ENCODE measurements at places on chromosomes 2 and 18. TPM values are rescaled to one million over a fixed set of nuclear protein-coding genes. Genes with fewer than 3 reads are reported as not detected.

DNA sequence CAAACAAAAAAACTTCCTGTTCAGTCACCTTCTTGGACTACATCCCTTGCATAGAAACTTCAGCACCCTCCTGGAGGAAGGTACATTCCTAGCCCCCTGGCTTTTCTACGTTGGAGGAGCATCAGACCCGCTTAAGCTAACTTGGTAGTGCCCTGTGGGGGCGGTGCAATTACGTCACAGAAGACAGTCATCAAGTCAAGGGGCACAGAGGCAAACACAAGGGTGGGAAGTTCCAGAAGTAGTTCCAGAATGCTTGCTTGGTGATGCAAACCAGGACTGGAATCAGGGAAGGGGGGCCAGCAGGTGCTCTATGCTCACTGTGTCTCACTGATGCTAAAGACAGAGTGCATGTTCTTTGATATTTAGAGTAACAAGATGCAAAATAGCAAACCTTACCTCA, 15.2 kb upstream of the AGFG1 start:
- H3K4me3 ChIP-seq: no peak overlapping the region
- no peak for DNase-seq
- H3K27me3 ChIP-seq: no peaks in the 10 kb centered on the region
- peaks cover under 1% of the 10 kb centered on the region for H3K4me1 ChIP-seq
- no peaks in the 10 kb centered on the region for H3K36me3 ChIP-seq

DNA sequence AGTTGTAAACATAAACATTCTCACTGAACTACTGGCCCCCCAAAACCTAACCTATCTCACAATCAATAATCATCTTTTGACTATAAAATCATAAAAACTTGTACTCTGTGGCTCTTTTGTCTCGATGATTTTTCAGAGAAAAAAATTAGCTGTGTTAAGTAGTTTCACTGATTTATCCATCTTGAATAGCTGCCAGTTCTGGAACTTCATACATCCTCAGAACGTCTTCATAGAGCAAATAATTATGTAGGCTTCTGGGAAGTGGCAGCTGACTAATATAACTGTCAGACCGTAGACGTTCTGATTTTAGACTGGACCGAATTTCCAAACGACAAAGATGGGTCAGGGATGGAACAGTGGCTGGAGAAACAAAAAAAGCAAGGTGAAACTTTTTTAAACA, 97.3 kb upstream of the CHAC2 start:
- no peak for DNase-seq
- H3K36me3 ChIP-seq: no peaks in the 10 kb centered on the region
- no peaks in the 10 kb centered on the region for H3K4me1 ChIP-seq
- no peaks in the 10 kb centered on the region for H3K27me3 ChIP-seq
- H3K27ac ChIP-seq: no peak overlapping the region

The DLX2 gene
- not detected for total RNA-seq

GRCh38 chr2:33230842-33231241, 245.6 kb upstream of the RASGRP3 start:
- H3K4me1 ChIP-seq: no peaks in the 10 kb centered on the region
- no peaks in the 10 kb centered on the region for H3K27me3 ChIP-seq
- H3K27ac ChIP-seq: no peak overlapping the region
- DNase-seq: no peak
- H3K4me3 ChIP-seq: no peak overlapping the region

The LYPD6 gene
- total RNA-seq: 1.6 TPM

- no peaks in the 10 kb centered on the region for H3K36me3 ChIP-seq
- H3K27me3 ChIP-seq: no peaks in the 10 kb centered on the region
- peak; percentile 76 for DNase-seq
- H3K27ac ChIP-seq: peak overlapping the region; percentile 56
Measured at GRCh38 chr18:79575891-79576685, 103.5 kb upstream of the CTDP1 start.

- H3K4me1 ChIP-seq: no peaks in the 10 kb centered on the region
- no peak for DNase-seq
- H3K27me3 ChIP-seq: no peaks in the 10 kb centered on the region
Measured at GRCh38 chr2:3338340-3338739, 39.3 kb downstream of the EIPR1 start.

DNA sequence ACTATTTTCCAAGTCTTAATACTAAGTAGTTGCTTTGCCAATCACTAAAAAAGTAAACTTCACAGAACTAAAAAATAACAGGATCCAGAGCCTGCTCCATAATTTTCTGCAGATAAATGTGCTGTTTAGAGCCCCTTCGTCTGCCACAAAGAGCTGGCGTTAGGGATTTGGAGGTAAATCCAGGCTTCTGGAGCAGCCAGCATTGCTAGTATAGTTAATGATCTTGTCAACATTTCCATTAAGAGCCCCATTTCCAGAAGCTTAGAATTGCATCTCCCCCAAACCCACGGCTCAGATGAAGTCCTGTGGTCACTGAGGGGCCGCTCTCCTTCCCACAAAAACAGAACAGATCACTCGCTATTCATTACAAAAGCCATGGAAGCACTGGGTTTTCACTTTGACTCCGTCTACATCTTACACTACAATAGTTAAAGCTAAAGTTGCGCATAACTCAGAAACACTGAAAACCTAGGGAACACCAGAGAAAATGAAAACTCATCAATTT, 41.9 kb downstream of the ZNF516 start:
- peaks cover 13% of the 10 kb centered on the region for H3K4me1 ChIP-seq
- no peak for DNase-seq
- H3K27ac ChIP-seq: no peak overlapping the region

The KYNU gene
- 0.12 TPM for total RNA-seq

DNA sequence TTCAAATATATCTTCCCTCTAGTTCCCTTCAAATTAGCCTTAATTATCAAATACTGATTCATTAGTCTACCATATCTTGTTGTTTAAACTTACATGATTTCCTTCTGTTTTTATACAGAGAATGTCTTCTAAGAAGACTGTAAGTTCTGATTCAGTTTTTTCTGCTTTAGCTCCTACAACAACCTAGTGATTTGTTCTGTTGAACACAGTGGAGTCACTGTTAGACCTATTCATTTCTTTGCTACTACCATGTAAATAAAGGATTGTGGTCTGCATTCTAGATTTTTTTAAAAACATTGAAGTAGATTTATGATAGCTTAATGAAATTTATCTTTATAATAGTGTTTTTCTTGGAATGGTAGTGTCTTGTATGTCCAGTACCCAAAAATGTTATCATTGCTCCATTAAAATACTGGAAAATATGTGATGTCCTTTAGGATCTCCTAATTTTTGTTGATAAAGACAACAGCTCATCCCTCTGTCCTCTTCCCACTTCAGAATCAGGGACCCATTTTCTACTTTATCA, 146.4 kb downstream of the MBD5 start:
- DNase-seq: no peak
- H3K27ac ChIP-seq: no peak overlapping the region
- peaks cover 14% of the 10 kb centered on the region for H3K4me1 ChIP-seq

DNA sequence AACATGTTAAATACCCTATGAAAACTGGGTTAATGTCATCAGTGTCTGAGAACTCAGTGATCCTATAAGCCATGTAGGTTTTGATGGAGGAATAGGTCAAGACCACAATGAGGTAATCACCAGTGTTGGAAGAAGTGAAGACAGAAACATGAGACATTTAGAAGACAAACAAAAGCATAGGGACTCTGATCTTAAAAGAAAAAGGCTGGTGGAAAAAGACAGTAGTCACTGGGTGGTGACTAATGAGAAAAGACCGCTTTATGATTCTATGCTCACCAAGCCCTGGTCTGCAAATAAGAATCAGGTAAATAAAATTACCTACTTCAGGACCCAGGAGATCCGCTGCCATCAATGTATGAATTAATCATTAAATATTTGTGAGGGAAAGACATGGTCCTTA, 271.9 kb downstream of the GPD2 start:
- no peaks in the 10 kb centered on the region for H3K36me3 ChIP-seq
- no peaks in the 10 kb centered on the region for H3K4me1 ChIP-seq
- DNase-seq: no peak
- no peak overlapping the region for H3K27ac ChIP-seq

The LHCGR gene
- not detected for total RNA-seq

The MC2R gene
- not detected for total RNA-seq

- DNase-seq: no peak
- no peaks in the 10 kb centered on the region for H3K4me1 ChIP-seq
- H3K36me3 ChIP-seq: no peaks in the 10 kb centered on the region
- no peak overlapping the region for H3K4me3 ChIP-seq
Measured at GRCh38 chr2:24819442-24820174, 26.4 kb downstream of the CENPO start.

- H3K4me3 ChIP-seq: no peak overlapping the region
- no peak overlapping the region for H3K27ac ChIP-seq
- peaks cover 7% of the 10 kb centered on the region for H3K36me3 ChIP-seq
- no peaks in the 10 kb centered on the region for H3K27me3 ChIP-seq
- no peaks in the 10 kb centered on the region for H3K4me1 ChIP-seq
Measured at GRCh38 chr2:70050631-70051425, 36.4 kb upstream of the PCBP1 start.

The SYT4 gene
- 0.85 TPM for total RNA-seq

DNA sequence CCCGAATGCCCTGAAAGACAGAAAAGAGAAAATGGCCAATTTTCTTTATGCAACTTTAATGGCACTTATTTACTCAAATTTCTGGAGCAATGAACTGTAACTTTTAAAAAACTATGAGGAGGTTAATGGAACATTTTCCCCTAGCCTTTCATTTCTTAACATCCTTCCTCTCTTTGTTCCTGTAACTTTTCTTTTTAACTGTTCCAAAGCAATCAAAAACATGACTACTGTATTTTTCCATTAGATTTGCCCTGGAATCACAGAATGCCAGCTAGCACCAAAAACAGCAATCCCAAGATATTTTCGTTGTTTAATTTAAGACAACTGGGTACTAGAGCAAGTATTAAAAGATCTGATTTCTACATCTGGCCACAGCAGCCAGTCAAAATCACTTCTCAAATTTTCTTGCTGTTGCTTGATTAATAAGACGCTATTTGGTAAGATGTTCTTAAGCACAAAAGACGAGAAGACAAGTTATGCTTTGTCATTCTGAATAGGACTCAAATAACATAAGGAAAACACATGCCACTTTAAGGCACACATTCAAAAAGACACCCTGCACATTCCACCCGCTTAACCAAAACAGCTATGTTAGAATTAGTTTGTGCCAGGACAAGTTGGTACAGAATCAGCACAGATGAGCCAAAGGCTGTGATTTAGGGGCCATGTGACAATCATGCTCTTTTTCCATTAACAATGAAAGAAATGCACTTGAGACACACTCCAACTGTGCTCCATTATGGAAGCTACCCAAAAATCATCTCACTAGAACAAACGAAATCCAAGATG, 3.6 kb downstream of the STARD7 start:
- peaks cover 65% of the 10 kb centered on the region for H3K4me1 ChIP-seq
- H3K27me3 ChIP-seq: no peaks in the 10 kb centered on the region
- H3K36me3 ChIP-seq: no peaks in the 10 kb centered on the region

The KHK gene
- 5.1 TPM for total RNA-seq

GRCh38 chr18:12745095-12745795, 42.4 kb downstream of the PSMG2 start:
- H3K36me3 ChIP-seq: no peaks in the 10 kb centered on the region
- H3K27me3 ChIP-seq: no peaks in the 10 kb centered on the region
- no peak for DNase-seq
- H3K4me1 ChIP-seq: no peaks in the 10 kb centered on the region

DNA sequence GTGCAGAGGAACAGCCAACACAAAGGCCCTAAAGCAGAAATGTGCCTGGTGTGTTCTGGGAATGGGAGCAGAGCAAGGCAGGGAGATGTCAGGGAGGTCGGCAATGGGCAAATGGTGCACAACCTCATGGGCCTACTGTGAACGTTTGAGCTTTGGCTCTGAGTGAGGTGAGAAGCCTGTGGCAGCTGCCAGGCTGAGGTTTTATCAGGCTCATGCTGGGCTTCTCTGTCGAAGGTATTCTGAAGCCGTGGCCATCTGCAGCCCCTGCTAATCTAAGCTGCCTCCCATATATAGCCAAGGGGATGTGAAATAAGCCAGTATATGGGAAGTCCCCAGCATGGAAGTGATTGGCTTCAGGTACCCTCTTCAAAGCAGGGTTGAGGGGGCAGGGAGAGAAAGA, 193.3 kb downstream of the SLC4A3 start:
- no peaks in the 10 kb centered on the region for H3K27me3 ChIP-seq
- H3K4me3 ChIP-seq: no peak overlapping the region
- no peaks in the 10 kb centered on the region for H3K4me1 ChIP-seq
- H3K27ac ChIP-seq: no peak overlapping the region
- DNase-seq: no peak

The BIRC6 gene
- 52.9 TPM for total RNA-seq
